ELF-1 (cell line): ENCODE measurements at places on chromosomes 12 and 14.

DNA sequence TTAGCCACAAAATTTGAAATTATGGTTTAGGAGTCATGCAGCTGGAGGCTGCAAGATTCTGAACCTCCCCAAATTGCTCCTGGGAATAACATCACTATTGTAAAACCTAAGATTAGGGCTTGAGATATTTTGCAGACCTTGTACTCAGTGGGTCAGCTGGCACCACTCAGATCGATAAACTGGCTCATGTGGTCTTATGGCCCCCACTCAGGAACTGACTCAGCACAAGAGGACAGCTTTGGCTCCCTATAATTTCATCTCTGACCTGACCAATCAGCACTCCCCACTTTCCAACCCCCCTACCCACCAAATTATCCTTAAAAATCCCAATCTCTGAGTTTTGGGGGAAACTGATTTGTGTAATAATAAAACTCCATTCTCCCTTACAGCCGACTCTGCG lies 161.6 kb downstream of the BRMS1L start:
- DNase-seq, result no peak

DNA sequence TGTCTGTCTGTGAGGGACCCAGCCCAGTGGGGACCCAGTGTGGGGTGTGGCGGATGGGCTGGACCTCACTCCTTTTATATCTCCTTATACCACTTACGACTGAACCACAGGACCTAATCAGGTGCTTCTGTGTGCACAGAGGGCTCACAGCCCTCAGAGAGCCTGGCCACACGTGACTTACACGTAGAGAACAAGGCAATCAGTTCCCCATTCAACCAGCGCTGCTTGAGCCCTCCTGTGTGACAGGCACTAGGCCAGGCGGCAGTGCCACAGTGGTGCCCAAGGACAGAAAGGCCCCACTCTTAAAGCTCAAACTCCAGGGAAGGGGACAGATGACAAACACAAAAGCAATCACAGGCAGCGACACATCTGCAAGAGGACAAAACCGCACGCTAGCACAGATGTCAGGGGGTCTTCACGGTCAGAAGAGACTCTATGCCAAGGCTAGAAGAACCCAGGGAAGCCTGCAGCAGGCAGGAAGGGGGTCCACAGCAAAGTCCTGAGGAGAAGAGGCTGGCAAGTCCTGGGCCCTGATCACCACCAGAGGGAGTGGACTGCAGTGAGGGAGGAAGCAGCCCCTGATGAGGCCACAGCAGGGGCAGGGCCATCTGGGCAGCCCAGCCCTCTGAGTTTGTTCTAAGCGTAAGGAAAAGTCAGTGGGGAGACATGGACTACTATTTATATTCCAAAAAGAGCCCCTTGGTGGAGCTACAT lies 39.3 kb downstream of the SETD3 start:
- peak; percentile 59 for DNase-seq

GRCh38 chr12:70876952-70877351 lies 43.6 kb downstream of the PTPRR start:
- DNase-seq, result no peak

DNA sequence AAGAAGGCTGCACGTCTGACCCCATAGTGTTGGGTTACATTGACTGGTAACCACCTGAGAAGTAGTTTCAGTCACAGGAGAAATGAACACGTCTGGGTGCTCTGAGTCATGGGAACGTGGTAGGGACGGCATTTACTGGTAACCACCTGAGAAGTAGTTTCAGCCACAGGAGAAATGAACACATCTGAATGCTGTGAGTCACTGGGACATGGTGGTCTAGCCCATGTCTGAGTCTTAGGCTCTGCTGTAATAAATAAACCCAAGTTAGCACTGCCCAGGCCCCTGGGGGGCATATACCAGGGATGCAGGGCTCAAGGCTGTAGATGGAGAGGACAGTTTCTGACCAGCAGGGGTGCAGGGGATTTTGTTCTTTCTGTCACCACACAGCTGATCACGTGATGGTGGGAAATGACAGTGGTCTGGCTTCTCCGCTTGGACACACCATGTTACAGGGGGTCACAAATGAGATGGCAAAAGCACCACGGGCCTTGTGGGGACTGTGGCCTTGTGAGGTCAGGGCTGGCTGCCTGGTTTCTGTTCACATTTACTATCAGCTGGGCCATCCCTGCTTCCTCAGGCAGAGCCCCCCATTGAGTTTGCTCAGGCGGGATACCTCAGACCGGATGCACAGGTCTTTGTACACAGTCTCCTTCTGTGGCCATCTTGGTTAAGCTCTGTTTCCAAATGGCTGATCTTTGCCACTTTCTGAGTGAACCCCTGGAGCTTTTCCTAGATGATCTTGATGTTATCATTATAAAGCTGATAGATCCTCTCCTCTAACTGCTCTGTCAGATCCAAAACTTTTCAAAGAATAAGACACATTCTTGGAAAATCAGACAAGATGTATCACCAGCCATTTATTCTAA lies 9.8 kb upstream of the C12orf42 start:
- DNase-seq, result no peak
